ENCODE measurements at places on chromosomes 6 and 20. TPM values are rescaled to one million over a fixed set of nuclear protein-coding genes. Genes with fewer than 3 reads are reported as not detected.

GRCh38 chr20:32050851-32051556, 1.0 kb upstream of the HCK start:
- H3K27me3 ChIP-seq: peaks cover 15% of the 10 kb centered on the region
- no peaks in the 10 kb centered on the region for H3K36me3 ChIP-seq
- peaks cover 9% of the 10 kb centered on the region for H3K4me1 ChIP-seq
- no peak overlapping the region for H3K27ac ChIP-seq
- H3K4me3 ChIP-seq: peak overlapping the region; percentile 18

- no peak for DNase-seq
- H3K27ac ChIP-seq: no peak overlapping the region
- no peaks in the 10 kb centered on the region for H3K4me1 ChIP-seq
- no peak overlapping the region for H3K4me3 ChIP-seq
Measured at GRCh38 chr6:1940381-1940780, 305.0 kb downstream of the GMDS start.

GRCh38 chr6:16688436-16688835, 72.8 kb downstream of the ATXN1 start:
- no peak overlapping the region for H3K27ac ChIP-seq
- no peaks in the 10 kb centered on the region for H3K27me3 ChIP-seq
- H3K4me1 ChIP-seq: no peaks in the 10 kb centered on the region
- no peaks in the 10 kb centered on the region for H3K36me3 ChIP-seq
- DNase-seq: no peak

DNA sequence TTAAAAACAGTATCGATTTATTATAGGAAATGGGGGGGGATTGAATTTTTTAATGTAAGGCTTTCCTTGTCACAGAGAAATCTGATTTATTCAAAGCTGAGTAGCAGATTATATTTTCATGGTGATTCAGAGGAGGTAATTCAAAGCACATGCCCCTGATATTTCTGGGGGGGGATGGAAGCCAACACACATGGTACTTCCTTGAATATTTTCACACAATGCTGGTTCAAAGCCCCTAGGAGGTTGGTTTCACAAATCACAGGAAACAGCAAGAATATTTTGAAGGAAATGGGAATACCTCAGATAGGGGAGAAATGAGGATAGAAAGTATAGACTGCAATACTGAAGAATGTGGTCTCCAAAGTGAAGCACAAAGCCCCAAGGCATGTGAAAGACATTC, 98.8 kb downstream of the RTN4IP1 start:
- no peak for DNase-seq
- H3K4me1 ChIP-seq: peaks cover 18% of the 10 kb centered on the region
- no peak overlapping the region for H3K4me3 ChIP-seq
- H3K27ac ChIP-seq: no peak overlapping the region
- no peaks in the 10 kb centered on the region for H3K36me3 ChIP-seq
- no peaks in the 10 kb centered on the region for H3K27me3 ChIP-seq

DNA sequence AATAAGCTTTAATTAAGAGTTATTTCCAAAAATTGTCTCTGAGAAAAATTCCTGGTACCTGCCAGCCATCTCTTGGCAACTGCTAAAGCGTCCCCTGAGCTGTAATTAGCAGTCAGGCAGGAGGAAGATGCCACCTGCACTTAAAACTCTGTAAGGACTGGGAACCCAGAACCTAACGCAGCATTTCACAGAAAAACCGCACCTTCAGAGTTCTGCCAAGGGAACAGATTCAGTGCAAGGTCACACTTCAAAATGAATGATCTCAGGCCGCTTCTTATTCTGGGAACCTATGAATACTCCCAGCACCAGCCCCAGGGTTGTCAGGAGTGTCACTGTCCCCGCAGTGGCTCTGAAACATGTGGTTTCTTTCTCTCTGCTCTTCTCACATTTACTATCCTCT, 36.7 kb downstream of the INSM1 start:
- peaks cover 4% of the 10 kb centered on the region for H3K4me1 ChIP-seq
- H3K4me3 ChIP-seq: no peak overlapping the region
- DNase-seq: no peak
- no peaks in the 10 kb centered on the region for H3K27me3 ChIP-seq

Gene BPIFA1
- total RNA-seq: not detected

GRCh38 chr20:63625771-63626423, 1.0 kb downstream of the GMEB2 start:
- peak; percentile 26 for DNase-seq
- peaks cover 9% of the 10 kb centered on the region for H3K36me3 ChIP-seq
- H3K4me3 ChIP-seq: peak overlapping the region; percentile 82
- peaks cover 8% of the 10 kb centered on the region for H3K27me3 ChIP-seq

GRCh38 chr6:147621961-147622360, 113.5 kb downstream of the SAMD5 start:
- no peaks in the 10 kb centered on the region for H3K36me3 ChIP-seq
- no peak overlapping the region for H3K4me3 ChIP-seq
- H3K27me3 ChIP-seq: no peaks in the 10 kb centered on the region
- no peak for DNase-seq
- no peaks in the 10 kb centered on the region for H3K4me1 ChIP-seq
- H3K27ac ChIP-seq: no peak overlapping the region

DNA sequence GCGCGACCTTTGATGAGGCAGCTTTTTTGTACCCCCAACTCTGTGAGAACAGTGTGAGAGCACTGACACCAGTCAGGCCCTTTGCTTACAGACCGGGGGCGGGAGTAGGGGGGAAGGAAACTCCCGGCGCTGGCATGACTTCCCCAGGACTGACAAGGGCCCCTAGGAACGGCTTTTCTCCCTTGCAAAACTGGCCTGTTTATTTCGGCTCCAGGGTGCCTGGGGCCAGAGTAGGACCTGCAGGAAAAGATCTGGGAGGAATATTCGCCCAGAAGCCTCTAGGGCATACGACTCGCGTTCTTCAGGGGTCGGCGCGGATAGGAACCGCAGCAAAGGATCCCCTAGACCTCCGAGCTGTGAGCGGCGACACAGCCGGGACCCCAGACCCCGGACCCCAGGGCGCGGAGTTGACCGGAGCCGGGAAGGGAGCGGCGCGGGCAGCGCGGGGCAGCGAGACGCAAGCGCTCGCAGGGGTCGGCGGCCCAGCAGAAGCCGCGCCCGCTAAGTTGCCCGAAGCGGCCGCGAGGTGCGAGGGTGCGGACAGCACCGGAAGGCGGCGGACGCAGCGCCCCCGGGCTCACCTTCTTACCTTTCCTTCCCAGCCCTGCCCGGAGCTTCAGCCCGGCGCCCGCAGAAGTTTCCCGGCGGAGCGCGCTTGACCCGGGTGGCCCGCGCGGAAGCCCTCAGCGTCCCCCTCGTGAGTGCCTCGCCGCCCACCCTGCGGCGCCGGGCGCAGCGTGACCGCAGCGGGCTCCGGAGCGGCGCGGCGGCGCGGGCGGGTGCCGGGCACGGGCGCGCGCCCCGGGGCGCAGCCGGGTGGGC, at the start of gene POPDC3:
TSS of gene POPDC3 (minus strand) at position 771 of the 822 bp plus-strand sequence. CDS start 18,105 bp downstream, outside the sequence.
- peaks cover 9% of the 10 kb centered on the region for H3K4me1 ChIP-seq
- H3K27ac ChIP-seq: no peak within 1 kb of the TSS
- peak; percentile 46 for DNase-seq
- peaks cover 1% of the 10 kb centered on the region for H3K27me3 ChIP-seq

DNA sequence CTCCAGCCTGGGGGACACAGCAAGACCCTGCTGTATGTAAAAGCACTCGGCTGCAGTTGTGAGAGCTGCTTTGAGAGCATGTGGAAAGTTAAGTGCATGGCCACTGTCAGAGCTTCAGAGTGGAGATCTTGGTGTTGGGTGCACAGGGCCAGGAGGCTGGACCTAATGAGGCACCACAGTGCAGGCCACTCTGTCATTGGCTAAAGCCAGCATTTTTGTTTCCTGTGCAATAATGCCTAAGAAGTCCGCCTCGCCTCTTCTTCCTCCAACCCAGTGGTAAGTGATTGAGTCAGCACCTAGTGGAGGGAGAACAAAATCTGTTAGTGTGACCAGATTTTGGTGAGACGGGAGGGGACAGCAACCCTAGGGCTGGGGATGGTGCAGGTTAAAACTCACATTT, 60.6 kb downstream of the SSR1 start:
- H3K4me1 ChIP-seq: no peaks in the 10 kb centered on the region
- H3K36me3 ChIP-seq: peaks cover 13% of the 10 kb centered on the region
- H3K27me3 ChIP-seq: peaks cover 2% of the 10 kb centered on the region
- H3K27ac ChIP-seq: no peak overlapping the region
- DNase-seq: no peak

DNA sequence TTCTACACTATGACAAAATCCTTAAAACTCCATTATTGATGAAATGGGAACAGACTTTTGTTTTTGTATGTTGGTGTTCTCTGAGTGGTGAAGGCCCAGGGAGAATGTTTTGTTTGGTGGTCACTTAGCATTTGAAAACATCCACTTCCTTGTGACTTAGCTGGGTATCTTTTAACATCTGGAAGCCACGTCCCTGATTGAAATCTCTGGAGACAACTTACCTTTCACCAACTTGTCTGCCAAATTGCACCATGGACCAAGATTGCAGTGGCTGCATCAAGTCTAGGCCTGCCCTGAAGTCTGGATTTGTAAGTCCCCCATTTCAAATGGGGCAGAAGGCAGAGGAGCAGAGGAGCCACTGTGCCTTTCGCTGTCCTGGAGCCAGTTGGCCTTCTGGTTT, 534 bp upstream of the EFCAB8 start:
- DNase-seq: no peak
- no peaks in the 10 kb centered on the region for H3K27me3 ChIP-seq
- H3K36me3 ChIP-seq: no peaks in the 10 kb centered on the region
- no peak overlapping the region for H3K4me3 ChIP-seq
- peaks cover 4% of the 10 kb centered on the region for H3K4me1 ChIP-seq

DNA sequence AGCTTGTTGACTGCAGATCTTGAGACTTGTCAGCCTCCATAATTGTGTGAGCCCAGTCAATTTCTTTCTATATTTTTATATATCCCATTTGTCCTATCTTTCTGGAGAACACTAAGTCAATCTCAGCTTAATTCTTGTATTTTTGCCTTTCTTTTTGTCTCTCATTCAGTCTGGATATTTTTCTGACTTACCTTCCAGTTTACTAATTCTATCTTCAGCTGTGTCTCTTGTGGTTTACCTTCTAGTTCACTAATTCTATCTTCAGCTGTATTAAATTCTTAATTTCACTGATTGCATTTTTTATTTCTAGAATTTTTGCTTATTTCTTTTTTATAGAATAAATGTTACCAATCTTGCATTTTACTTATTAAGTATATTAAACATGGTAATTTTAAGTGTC, 17.8 kb upstream of the RFX6 start:
- no peak for DNase-seq
- H3K4me1 ChIP-seq: no peaks in the 10 kb centered on the region
- H3K4me3 ChIP-seq: no peak overlapping the region
- H3K27me3 ChIP-seq: peaks cover 1% of the 10 kb centered on the region
- no peak overlapping the region for H3K27ac ChIP-seq

Gene NKAIN4
- total RNA-seq: 3.3 TPM

Gene MACROD2
- 6.4 TPM for total RNA-seq

DNA sequence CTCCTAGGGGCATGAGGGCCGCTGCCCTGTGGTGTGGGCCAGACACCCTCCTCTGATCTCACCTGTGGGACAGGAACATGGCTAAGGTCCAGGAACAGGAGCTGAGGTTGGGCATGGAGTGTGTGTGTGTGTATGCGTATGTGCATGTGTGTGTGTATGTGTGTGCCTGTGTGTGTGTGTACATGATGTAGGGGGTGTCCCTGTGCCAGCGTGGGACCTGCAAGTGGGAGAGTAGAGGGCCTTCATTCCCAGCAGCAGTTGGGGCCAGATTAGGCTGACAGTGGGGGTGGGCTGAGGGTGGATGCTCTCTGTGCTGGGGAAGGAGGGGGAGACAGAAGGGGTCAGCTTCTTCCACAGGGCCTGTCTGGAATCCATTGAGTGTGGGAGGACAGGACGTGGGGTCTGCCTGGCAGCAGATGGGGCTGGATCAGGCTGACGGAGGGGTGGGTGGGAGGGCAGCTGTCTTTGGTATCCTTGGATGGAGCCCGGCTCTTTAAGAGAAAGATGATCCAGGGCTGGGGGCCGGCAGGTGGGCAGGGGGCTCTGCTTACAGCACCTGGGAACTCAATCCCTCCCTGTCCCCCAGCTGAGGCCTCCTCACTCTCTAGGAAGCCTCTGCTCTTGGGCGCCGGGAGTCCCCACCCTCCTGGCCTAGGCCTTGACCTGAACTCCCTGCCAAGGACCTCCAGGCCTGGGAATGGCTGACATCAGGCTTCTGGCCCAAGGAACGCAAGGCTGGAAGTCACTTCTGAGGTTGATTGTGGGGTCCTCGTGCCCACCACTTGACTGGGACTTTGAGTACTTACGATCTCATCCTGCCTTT, 44.0 kb downstream of the SPDEF start:
- H3K27ac ChIP-seq: no peak overlapping the region
- peaks cover 12% of the 10 kb centered on the region for H3K27me3 ChIP-seq
- H3K4me3 ChIP-seq: no peak overlapping the region
- H3K36me3 ChIP-seq: no peaks in the 10 kb centered on the region
- peaks cover 4% of the 10 kb centered on the region for H3K4me1 ChIP-seq
- DNase-seq: no peak

Gene GSTA1
- total RNA-seq: 1.1 TPM

Gene ECT2L
- total RNA-seq: not detected

GRCh38 chr6:158869826-158870648, 50.9 kb upstream of the EZR start:
- peak overlapping the region; percentile 42 for H3K27ac ChIP-seq
- no peak overlapping the region for H3K4me3 ChIP-seq
- H3K4me1 ChIP-seq: peaks cover 9% of the 10 kb centered on the region
- H3K27me3 ChIP-seq: peaks cover 14% of the 10 kb centered on the region
- no peak for DNase-seq

DNA sequence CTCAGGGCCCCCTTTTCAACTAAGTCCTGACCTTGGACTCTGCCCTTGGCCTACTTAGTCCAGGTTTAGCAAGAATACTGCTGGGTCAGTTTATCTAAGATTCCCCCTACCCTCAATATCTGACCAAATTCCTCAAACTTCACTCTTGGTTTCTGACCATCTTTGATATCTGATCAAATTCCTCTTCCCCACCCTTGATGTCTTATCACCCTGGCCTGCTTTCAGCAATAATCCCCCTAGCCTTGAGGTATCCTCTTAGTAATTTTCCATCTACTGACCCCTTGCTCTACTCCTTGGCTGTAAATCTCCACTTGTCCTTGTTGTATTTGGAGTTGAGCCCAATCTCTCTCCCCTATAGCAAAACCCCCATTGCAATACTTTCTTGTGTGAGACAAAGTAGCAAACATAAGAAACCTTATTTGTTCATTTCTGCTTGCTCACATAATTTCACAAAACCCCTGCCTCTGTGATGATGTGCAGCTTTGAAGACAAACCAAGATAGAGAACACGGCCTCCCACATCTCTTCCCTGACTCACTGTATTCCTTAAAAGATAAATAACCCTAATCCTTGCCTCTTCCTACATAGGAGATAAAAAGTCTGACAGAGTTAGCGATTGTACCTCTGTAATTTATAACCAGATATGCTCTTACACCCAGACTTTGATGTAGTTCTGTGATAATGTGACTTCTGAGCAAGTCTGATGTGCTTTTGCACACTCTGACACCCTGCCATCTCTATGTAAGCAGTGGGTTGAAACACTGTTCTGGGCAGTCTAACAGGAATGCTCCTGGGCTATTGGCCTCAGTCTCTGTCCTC, 13.8 kb upstream of the IYD start:
- H3K36me3 ChIP-seq: no peaks in the 10 kb centered on the region
- DNase-seq: no peak
- no peaks in the 10 kb centered on the region for H3K27me3 ChIP-seq
- no peak overlapping the region for H3K4me3 ChIP-seq

Gene RFX6
- not detected for total RNA-seq

Gene TTPAL
- total RNA-seq: 10.3 TPM

Gene CGA
- total RNA-seq: not detected

- H3K4me1 ChIP-seq: no peaks in the 10 kb centered on the region
- no peaks in the 10 kb centered on the region for H3K36me3 ChIP-seq
- no peaks in the 10 kb centered on the region for H3K27me3 ChIP-seq
- no peak for DNase-seq
Measured at GRCh38 chr20:54051068-54051467, 19.3 kb downstream of the BCAS1 start.

Gene COL9A1
- total RNA-seq: 0.77 TPM

- H3K27me3 ChIP-seq: no peaks in the 10 kb centered on the region
- no peaks in the 10 kb centered on the region for H3K36me3 ChIP-seq
- no peak overlapping the region for H3K4me3 ChIP-seq
- no peak for DNase-seq
Measured at GRCh38 chr6:123127807-123128206, 131.8 kb downstream of the CLVS2 start.

Measured in endothelial cell (in vitro differentiated cells).